ENCODE measurements at places on chromosomes 3 and 15.

- no peak for DNase-seq
Observed at GRCh38 chr3:61563313-61564271, 2.2 kb downstream of the PTPRG start.

DNA sequence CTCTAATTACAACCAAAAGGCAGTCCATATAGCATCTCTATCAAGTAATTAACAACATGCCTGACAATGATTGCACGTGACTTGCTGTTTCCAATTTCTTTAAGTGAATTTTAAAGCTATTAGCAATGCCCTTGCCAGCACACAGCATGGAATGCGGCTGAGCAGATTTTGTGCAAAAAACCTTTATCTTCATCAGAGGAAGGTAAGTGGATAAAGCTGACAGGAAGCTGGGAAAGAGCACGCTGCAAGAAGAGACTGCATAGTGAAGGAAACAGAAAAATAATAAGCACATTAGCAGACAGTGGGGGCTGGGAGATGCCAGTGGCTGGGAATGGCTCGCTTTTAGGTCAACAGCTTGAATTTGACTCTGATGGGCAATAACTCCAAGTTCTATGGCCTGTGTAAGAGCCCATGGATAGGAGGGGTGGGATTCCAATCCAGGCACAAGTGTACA is 138.8 kb downstream of the PDZRN3 start:
- DNase-seq, result no peak

GRCh38 chr3:38049358-38050126 is 10.5 kb downstream of the DLEC1 start:
- no peak for DNase-seq

DNA sequence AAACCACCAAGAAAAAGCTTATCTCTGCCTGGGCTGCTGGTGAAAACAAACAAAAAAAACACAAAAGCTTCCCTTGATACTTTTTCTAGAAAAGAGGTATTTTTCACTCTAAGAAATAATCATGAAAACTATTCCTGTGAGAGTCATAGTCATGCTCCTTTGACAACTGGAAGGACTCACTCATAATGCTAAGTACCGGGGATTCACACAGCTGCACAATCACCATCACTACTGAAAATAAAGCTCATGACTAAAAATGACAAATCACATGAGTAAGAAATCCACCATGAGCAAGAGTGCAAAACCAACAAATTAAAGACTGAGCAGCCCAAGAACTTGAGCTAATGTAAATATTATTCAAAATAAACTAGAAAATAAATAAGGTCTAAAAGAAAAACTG is 10.6 kb upstream of the POU1F1 start:
- peak; percentile 59 for DNase-seq

DNA sequence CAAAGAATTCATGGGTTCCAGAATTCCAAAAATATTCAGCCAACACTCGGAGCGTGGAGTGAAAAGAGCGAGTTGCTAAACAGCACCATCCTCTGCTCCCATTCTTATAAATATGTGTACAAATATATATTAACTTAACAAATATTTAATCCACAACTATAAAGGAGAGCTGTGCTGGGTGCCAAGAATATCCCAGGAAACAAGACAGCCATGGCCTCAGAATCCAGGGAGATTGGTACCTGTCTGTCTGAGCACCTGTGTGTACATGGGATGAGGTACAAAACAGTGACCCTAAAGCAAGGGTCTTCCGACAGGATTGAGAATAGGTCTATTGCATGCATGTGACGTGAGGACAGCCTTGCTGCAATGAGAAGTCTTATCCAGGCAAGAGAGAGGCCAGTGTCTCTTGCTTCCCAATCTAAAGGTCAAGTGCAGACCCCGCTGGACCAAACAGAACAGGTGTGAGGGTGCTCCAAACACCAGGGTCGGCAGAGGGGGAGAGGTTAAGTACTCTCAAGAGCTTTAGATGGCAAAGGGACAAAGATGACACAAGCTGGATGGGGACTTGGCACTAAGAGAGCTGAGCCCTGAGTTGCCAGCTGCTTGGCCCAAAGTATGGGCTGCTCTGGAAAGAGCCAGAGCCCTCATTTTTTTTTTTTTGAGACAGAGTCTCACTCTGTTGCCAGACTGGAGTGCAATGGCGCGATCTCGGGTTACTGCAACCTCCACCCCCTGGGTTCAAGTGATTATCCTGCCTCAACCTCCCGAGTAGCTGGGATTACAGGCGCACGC is 36.2 kb downstream of the HOMER2 start:
- no peak for DNase-seq

GRCh38 chr3:45693941-45694521 is 4.8 kb downstream of the SACM1L start:
- DNase-seq, result no peak

- no peak for DNase-seq
Observed at GRCh38 chr15:80456517-80457492, 52.6 kb downstream of the ARNT2 start.

DNA sequence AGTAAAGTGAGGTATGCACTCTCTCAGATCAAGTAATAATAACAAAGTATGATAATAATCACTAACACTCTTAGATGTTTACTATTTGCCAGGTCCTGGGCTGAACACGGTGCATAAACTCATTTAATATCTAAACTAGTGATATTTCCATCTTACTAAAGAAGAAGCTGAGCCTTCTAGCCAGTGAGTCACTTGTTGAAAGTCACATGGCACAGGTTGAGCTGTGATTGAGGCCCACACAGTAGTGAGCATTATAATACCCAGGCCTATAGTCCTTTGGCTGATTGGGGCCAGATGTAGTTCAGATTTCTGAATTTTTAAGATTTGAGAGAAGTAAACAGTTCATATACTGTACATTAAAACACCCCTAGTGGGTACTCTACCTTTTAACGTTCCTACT is 93.2 kb upstream of the CCDC80 start:
- no peak for DNase-seq

- DNase-seq, result no peak
Observed at GRCh38 chr3:194246709-194247349, 104.3 kb downstream of the CPN2 start.

- DNase-seq, result no peak
Observed at GRCh38 chr3:157572559-157573270, 69.5 kb upstream of the VEPH1 start.

DNA sequence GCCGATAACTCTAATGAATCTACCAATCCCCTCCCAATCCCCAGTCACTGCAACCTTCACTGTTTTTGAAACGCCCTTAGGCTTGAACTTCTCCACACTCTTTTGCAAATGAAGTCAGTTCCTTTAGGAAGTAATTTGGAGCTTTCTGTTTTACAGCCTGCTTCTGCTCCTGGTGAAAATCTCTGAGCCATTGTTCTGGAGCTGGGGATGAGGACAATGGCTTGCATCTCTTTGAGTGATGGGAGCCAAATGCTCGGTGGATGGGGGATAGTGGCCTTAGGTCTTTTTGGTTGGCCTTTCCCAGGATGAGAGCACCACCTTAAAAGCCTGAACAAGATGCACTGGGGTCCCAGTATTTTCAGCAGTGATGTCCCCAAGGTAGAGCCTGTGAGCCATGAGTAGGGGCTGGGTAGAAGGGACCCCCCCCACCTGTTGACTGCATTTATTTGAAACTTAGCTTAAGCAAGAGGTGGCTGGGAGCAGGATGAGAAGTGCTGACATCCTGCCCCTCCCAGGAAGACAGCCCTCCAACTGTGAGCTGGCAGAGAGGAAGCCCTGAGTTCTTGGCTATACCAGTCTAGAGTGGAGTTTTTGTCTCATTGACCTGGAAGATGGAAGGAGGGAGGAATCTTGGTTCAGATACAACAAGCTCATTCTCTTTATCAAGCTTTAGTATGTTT is 7.6 kb upstream of the MYO5C start:
- no peak for DNase-seq

- no peak for DNase-seq
Observed at GRCh38 chr3:14507757-14508504, 32.2 kb downstream of the GRIP2 start.

GRCh38 chr3:170539897-170540296 is 46.0 kb downstream of the SLC7A14 start:
- no peak for DNase-seq

GRCh38 chr15:85693277-85693676 is 101.4 kb downstream of the KLHL25 start:
- no peak for DNase-seq

GRCh38 chr3:43290956-43291355 is 4.6 kb downstream of the SNRK start:
- DNase-seq, result peak; percentile 55

DNA sequence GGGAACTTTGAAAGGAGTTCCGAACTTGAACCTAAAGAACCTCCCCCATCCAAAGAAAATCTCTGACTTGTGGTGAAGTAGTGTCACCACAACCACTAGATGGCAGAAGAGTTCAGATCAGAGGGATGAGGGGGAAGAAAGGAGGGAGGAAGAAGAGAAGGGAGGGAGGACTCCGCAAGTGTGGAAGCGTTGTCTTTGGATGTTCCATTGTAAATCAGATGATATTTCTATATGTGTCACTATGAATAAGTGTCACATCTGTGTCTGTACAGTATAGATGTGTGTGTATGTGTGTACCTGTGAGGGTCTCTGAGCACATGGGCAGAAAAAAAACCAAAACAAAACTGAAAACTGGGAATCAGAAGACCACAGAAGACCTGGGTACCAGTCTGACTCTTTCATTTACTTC is 16.9 kb downstream of the SLC24A1 start:
- DNase-seq, result peak; percentile 34

- DNase-seq, result no peak
Observed at GRCh38 chr3:177482048-177482691, 284.9 kb upstream of the TBL1XR1 start.

DNA sequence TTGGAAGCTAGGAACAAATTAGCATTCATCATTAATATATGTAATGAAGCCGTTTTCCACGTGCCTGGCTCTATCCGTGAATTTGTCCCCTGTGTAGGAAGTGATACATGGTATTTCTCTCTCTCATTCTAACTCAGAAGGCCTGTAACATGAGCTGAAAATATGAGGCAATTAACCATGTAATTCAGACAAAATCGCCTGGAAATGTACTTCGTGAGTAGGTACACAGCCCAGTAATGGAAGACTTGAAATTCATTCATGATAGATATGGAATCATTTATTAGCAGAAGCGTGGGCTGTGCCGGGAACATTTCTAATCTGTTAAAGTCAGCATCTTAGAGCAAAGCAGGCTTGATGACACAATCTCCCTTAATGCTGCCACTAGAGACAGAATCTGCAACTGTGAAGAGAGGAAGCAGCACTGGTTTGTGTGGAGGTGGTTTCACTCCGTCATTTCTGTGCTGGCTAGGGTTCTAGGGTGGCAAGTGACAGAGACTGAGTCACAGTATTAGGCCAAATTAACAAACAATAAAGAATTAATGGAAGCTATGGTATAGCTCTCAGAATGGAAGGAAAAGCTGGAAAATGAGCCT is 225.0 kb upstream of the PROK2 start:
- DNase-seq, result no peak

DNA sequence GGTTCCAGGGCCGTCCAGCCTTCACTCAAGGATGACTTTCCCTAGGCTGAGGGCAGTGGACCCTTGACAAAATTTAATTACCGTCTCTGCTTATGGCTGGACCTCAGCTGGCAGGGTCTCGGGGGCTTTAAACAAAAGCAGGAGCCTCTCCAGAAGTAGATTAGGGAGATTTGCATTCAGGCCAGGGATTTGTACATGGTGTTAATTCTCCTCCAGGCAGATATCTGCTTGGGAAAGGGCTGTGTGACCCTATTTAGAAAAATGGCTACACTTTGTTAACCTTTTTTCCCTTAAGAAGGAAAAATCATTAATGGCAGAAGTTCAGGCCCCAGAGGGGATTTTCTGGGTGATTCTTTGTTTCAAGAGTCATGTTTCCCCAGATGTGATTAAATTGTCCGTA is 329.1 kb upstream of the C2CD4B start:
- DNase-seq, result no peak

DNA sequence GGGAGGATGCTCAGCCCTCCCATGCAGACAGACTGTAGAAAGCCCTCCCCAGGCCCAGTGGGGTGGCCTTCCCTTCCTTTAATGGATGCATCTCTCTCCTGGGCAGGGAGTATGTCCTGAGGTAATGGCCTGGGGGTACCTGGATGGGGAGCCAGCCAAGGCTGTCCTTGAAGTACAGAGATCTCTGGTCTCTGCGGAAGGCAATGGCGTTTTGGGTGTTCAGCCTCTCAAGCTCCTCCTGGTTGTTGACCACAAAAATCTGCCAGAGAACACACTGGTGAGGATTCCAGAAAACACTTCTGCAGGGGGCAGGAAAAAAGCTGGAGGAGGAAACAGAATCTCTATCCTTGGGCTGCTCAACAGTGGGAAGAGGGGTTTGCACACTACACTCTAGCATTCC is 28.9 kb downstream of the EAF1 start:
- DNase-seq, result no peak
